ENCODE measurements at places on chromosomes 5 and 9.

- no peak for DNase-seq
These were observed 29.5 kb downstream of the S1PR3 start for GRCh38 chr9:89020754-89021153.

GRCh38 chr9:133950192-133950591 is 41.9 kb downstream of the VAV2 start:
- no peak for DNase-seq

GRCh38 chr9:121802753-121803152 is 151.3 kb downstream of the DAB2IP start:
- no peak for DNase-seq

DNA sequence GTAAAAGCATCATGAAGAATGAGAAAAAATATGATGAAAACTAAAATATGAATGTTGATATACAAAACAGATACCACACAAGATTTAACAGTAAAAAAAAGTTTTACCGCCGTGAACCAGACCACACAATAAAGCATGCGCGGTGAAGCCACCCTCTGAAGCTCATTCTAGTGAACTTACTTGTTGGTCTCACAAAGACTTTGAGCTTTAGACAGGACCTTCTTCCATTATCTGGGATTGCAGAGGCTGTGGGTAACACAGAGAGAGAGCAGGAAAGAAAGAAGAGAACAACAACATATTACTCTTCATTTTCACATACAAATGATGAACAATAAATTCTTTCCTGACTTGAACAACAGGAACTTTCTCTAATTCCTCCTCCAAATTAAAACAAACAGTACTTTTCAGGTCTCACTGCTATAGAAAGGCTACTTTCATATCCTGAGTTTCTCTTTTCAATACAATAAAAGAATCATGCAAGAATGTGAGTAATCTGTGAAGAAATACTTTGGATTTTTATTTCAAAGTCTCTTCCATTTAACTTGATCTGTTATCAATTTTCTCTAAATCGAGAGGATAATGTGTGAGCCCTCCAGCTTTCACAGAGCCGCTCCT is 283.1 kb downstream of the EFNA5 start:
- no peak for DNase-seq

DNA sequence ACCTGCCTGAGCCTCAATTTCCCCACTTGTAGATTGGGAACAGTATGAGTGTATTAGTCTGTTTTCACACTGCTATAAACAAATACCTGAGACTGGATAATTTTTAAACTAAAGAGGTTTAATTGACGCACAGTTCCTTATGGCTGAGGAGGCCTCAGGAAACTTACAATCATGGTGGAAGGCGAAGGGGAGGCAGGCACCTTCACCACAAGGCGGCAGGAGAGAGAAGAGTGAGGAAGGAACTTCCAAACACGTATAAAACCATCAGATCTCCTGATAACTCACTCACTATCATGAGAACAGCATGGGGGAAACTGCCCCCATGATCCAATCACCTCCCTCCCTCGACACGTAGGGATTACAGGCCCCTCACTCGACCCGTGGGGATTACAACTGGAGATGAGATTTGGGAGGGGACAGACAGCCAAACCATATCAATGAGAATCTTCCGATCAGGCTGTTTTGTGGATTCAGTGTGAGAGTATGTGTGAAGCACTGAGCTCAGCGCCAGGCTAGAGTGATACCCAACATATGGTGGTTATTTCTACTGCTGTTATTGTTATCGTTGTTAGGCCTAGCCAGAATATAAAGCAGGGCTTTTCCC is 14.6 kb upstream of the LMX1B start:
- no peak for DNase-seq

DNA sequence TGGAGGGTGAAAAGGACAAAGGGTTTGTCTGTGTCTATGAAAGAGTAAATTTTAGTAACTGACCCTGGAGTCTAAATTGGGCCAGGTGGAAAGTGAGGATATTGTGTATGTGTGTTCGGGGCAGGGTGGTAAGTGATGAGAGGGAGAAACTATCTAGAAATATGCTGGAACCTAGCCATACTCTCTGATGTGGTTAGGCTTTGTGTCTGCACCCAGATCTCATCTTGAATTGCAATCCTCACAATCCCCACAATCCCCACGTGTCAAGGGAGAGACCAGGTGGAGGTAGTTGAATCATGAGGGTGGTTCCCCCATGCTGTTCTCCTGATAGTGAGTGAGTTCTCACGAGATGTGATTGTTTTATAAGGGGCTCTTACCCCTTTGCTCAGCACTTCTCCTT is 60.6 kb downstream of the COMMD10 start:
- DNase-seq = no peak

GRCh38 chr5:98016771-98017170 is 756.7 kb upstream of the RGMB start:
- DNase-seq = no peak

- no peak for DNase-seq
These were observed 1.5 kb upstream of the GPRIN1 start for GRCh38 chr5:176611435-176611834.

DNA sequence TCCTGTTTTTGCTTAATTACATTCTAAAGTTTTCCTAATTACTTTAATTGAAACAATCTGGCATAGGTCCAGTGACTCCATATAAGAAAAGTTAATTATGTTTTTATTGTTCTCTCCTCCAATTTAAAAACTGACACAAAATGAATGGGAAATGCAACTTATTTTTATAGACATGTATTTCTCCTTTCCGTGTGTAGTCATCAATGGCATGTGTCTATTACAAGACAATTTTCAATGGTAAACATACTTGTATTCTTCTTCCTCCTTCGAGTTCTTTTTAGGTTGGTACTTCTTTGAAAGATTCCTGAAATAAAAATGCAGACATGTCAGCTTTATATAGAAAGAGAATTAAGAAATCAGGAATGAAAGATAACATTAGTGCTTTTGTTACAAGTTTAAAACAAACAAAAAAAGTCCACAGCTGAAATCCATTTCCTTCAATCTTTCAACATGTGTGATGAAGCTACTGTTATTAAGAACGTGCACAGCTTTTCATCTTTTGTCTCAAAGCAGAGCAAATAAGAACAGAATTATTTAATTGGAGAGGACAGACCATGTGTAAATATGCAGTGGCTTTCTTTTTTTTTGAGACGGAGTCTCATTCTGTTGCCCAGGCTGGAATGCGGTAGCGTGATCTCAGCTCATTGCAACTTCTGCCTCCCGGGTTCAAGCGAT is 63.8 kb downstream of the FNBP1 start:
- no peak for DNase-seq

GRCh38 chr5:124059200-124059599 is 547.2 kb downstream of the CSNK1G3 start:
- DNase-seq = no peak

- no peak for DNase-seq
These were observed 47.1 kb downstream of the ZNF622 start for GRCh38 chr5:16418471-16418922.

DNA sequence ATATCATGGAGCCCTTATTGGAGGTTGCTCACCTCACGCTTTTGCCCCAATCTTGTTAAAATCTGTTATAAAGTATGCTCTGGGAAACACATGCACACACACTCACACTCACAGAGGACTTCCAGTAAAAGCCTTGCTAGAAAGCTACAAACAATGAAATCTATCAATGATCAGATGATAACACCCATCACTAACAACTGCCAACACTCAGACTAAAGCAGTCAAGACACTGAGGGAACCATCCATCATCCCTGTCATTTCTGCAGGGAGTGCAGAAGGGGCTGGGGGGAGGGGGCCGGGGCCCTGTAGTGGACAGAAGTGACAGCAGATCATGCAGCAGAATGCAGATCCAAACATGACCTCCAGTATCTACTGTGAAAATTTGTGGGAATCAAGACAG is 179.1 kb downstream of the AOPEP start:
- DNase-seq = no peak

- no peak for DNase-seq
These were observed 84.5 kb downstream of the FOXD1 start for GRCh38 chr5:73363911-73364730.
